M059J (cell line): ENCODE measurements at places on chromosomes 5 and 9.

GRCh38 chr9:123959787-123960186 is 29.9 kb upstream of the DENND1A start:
- no peak for DNase-seq

GRCh38 chr9:16138561-16139491 is 586.0 kb downstream of the CCDC171 start:
- DNase-seq, result peak; percentile 43

GRCh38 chr5:96297290-96297689 is 135.8 kb downstream of the PCSK1 start:
- peak; percentile 78 for DNase-seq

DNA sequence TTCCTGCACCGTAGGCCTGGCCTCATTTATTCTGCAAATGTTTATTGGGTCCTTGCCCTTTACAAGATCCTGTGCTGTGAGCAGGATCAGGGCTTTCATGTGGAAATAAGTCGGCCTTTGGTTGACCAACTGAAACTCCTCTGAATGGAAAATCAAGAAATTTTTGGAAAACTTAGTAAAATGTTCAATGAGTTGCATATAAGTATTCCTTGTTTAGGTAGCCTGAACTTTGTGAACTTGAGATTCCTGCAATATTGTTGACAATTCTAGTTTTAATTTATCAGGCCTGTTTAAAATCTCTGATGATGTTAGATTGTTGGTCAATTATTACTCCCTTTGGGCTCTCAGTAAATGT is 1.1 kb downstream of the MAML1 start:
- DNase-seq, result no peak

GRCh38 chr5:169012450-169012849 is 288.5 kb downstream of the SLIT3 start:
- no peak for DNase-seq

DNA sequence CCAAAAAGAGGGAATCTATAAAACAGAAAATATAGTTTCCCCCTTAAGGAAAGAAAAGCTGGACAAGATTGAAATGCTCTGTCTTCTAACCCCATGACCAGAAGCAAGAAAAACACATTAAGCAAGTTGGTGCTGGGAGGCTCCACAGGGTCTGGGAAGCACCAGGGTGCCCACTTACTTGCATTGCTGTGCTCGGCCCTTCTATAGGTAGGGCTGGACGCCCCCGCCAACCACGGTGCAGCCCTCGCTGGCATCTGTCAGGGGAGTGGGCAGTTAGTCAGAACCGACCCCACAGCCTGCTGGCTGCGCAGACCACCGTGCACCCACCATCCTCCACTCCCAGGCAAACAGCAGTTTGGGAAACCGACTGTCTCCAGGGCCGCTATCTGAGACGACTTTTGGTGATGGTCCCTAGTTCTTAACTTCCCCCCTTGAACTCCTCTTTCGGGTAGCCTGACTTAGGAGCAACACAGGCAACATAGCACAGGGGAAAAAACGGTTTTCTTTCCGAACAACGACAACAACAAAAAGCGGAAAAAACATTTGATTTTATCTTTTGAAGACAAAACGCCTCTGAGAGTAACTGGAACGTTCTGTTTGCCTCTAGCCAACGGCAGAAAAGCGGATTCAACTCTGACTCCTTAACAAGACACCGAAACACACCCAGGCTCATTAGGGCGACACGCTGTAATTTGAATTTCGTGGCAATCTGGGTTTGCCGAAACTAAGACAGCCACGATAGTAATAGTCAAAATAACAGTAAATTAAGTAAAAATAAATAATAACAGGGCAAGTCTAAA is 3.9 kb downstream of the IRX2 start:
- DNase-seq, result no peak

- no peak for DNase-seq
Measured at GRCh38 chr9:107699231-107699630, 209.7 kb upstream of the KLF4 start.

- peak; percentile 15 for DNase-seq
Measured at GRCh38 chr5:136309376-136309775, 56.0 kb downstream of the TRPC7 start.

DNA sequence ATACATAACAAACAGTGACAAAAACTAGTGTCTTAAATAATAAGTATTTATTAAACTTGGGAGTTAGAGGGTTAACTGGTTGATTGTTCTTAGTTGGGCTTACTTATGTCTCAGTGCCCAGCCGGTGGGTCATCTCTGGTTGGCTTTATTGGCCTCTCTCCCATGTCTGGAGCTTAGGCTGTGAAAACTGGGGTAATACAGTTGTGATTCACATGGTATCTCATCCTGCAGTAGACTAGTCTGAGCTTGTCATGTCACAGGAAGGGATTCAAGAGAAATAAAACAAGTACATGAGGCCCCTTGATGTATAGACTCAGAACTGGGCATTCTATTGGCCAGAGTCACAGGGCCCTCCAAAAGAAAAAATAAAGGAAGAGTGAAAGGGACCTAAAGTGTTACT is 466.4 kb upstream of the SMC2 start:
- DNase-seq, result no peak

GRCh38 chr5:98906756-98907355 is 22.0 kb downstream of the CHD1 start:
- DNase-seq, result peak; percentile 40

- DNase-seq, result no peak
Measured at GRCh38 chr5:58040846-58041245, 419.0 kb downstream of the PLK2 start.

DNA sequence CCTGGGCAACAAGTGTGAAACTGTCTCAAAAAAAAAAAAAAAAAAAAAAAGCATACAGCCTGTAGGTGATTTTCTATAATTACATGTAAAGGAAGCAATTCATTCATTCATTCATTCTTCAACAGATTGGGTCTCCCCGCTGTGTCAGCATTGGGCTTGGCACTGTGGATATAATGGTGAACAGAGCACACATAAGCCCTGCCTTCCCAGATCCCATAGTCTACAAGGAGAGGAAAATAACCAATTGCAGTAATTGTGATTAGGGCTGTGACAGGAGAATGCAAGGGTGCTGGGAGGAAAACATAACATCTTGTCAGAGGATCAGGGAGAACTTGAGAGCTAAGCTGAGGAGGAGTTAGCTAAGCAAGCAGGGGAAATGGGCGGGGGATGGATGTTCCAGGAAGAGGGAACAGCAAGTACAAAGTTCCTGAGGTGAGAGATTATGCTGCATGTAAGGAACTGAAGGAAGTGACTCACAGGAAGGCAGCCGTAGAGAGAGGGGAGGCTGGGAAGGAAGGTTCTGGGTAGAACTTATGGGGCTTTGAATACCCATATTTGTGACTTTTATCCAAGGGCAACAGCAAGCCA is 24.0 kb upstream of the KLF9 start:
- peak; percentile 92 for DNase-seq

GRCh38 chr9:136012651-136013050 is 51.5 kb upstream of the UBAC1 start:
- DNase-seq, result no peak

DNA sequence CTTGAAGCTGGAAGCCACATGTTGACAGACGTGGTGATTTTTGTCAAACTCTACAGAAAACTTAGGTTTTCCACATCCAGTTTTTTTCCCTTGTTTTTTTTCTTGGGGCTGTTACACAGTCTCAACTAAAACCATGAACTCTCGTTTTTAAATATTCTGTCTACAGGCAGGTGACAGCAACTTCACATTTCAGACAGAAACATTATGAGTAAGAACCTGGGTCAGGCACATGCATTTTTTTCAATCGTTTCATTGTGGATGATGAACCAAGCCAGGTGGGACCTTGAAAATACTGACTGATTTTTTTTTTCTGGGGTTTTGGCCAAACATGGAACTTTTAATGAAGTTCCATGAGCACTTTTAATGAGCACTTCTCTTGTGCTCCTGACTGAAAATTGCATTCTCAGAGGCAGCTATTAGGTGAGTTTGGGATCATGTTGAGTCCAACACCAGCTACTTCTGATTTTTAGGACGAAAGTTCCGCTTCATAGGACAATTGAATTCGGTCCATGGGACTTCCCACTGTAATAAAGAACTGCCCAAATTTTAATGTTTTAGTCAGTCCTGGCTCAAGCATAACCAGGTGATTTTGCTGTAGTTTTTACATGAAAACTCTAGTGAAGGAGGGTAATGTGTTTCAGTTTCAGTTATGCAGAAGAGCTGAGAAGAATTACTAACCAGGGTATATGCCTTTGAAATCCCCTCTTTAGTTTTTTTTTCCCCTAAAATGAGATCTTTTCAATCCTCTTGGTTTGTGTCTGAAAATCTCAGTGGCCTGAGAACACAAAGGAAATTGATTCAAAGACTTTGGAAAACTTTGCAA is 93.2 kb upstream of the ADAMTS16 start:
- no peak for DNase-seq

- DNase-seq, result no peak
Measured at GRCh38 chr5:63249960-63250359, 671.3 kb downstream of the LRRC70 start.

- DNase-seq, result no peak
Measured at GRCh38 chr5:172428224-172429166, 25.8 kb downstream of the SH3PXD2B start.

DNA sequence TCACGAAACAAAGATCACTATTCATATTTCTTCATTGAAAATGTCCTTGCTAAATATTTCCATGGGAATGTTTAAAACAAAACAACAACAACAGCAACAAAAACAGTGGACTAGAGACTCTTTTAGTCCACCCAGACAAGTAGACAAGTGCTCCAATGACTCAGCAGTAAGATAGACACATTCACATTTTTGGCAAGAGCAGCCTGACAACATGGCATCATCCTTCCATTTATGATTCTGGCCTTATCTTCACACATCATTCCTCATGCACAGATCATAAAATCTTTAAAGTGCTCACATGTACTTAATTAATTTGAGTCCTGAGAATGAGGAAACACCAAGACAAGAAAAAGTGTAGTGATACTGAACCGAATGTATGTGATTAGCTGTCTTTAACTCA is 132.6 kb upstream of the PDE4D start:
- DNase-seq, result peak; percentile 72

GRCh38 chr9:128787659-128788058 is 606 bp downstream of the TBC1D13 start:
- peak; percentile 13 for DNase-seq

DNA sequence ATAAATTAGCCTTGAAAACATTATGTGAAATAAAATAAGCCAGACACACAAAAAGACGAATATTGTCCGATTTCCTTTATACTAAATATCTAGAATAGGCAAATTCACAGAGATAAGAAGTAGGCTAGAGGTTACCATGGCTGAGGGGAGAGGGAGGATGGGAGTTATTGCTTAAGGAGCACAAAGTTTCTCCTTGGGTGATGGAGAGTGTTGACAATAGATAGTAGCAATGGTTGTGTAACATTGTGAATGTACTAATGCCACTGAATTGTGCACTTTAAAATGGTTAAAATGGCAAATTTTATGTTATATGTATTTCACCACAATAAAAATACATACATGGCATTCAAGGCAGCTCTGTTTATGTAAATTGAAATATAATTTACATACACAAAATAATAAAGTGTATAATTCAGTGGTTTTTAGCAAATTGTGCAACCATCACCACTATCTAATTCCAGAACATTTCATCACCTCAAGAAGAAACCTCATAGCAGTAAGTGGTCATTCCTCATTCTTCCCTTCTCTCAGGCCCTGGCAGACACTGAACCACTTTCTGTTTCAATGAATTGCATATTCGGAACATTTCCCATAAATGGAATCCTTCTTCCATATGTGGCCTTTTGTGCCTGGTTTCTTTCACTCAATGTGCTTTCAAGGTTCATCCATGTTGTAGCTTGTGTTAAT is 59.2 kb downstream of the NDST1 start:
- peak; percentile 52 for DNase-seq

GRCh38 chr9:14298601-14299022 is 15.3 kb downstream of the NFIB start:
- DNase-seq, result no peak

DNA sequence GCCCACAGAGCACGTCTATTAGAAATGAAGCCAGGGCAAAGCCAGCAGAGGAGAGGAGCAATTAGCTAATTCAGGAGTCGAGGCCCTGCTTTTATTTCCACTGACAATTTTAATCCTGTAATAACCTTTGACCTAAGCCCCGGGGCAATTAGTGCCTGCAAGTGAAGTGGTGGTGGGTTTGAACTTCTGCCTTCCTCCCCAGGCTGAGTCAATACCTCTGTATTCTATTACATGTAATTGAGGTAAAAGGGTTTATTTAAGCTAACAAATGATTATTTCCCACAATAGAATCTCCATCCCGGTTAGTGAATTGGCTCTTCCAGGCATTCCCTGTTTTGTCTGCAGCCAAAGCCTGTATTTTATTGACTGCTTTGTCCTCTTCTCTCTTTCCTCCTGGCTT is 49.9 kb downstream of the FGF18 start:
- DNase-seq, result no peak

GRCh38 chr5:147439254-147439653 is 70.6 kb downstream of the DPYSL3 start:
- peak; percentile 55 for DNase-seq

DNA sequence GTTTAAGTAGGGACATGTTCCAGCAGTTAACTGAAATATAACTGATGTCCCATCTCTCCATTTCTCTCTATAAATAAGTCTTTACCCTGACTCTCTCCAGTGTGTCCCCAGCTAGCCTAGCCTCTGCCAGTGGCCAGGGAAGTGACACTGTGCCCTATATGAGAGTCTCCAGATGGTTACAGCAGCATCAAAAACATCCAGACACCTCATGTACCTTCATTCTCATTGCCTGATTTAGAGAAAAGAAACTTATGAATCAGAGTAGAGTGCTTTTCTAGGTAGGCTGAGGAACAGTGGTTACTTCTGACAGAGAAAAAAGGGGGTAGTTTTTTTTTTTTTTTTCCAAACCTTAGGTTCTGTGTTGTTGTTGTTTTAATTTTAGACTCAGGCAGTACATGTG is 148.5 kb downstream of the GNAQ start:
- no peak for DNase-seq

GRCh38 chr9:135249191-135249590 is 161.7 kb downstream of the OLFM1 start:
- no peak for DNase-seq

- DNase-seq, result peak; percentile 32
Measured at GRCh38 chr9:545480-545879, 296.0 kb upstream of the DMRT1 start.

DNA sequence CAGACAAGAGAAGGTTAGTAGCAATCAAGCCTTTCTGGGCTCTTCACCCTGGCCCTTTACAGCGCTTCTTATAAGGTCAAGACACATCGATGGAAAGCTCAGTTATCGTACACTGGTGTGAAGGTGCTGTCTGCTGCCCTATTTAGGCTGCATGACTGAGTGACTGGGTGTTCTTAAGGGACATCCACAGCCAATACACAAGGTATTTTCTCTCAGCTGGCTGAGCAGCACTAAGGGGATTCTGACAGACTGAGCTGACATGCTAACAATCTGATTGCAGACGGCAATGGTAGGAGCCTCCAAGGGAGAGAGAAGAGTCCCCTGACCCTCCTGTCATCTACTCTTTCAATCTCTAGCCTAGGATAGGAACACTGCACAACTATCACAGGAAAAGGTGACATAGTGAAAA is 577.9 kb downstream of the ISL1 start:
- no peak for DNase-seq

- no peak for DNase-seq
Measured at GRCh38 chr5:34449639-34450038, 206.5 kb upstream of the RAI14 start.

GRCh38 chr5:3417376-3417943 is 178.2 kb upstream of the IRX1 start:
- peak; percentile 7 for DNase-seq

GRCh38 chr5:172730981-172731679 is 39.9 kb downstream of the DUSP1 start:
- peak; percentile 85 for DNase-seq
